Renal cortex interstitium (tissue), 15 donors: ENCODE measurements at places on chromosomes 1 and 21. TPM values are rescaled to one million over a fixed set of nuclear protein-coding genes. Genes with fewer than 3 reads are reported as not detected.
A peak's percentile ranks its signal among the peaks of the same experiment; 100 is the strongest.

DNA sequence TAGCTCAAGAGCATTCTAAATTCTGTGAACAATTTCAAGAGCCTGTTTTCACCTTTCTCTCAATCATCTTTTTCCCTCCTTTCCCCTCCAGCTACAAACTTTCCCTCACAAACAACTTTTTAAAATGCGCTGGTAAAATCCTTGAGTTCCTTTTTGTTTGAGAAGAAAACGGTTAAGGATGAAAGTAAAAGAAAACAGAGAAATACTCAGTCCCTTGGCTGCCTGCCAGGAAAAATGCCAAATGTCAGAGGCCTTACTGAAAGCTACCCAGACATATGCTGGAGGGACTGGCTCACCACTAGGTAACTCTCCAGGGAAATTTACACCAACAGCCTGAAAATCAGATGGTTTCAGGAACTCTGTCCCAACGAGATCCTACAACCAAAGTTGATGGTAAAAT is 11.0 kb upstream of the SERBP1 start:
- no peak for DNase-seq

DNA sequence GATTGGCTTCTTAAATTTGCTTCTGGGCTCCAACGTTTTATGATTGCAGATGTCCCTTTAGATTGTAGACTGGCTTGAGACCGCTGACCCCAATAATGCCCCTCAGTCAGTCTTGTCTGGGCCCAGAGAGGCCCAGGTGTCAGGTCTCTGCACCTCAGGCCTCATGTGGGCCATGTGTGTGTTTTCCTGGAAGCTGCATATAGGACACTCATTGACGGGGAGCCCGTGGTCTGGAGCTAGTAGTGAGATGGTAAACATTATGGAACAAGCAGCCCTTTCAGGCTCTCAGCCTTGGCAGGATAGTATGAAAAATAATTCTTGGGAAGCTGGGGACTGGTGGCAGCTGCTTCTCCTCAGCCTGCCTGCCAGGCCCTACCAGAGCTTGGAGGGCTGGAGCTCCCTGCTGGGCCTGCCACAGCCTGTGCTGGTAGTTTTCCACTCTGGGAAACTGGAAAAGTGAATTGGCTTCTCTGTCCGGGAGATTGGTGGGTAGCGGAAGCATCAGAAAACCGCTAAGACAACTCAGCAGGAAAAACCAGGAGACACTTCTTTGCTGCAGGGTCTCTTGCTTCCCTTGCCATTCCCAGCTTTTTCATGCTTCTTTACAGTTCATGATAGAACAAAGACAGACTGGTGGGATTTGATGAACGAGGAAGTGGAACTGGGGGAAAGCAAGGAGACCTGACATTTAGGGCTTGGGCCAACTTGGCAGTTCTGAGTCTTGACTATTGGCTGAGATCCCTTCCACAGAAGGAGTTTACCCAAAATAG is 57.8 kb upstream of the HSD17B7 start:
- DNase-seq, result no peak

DNA sequence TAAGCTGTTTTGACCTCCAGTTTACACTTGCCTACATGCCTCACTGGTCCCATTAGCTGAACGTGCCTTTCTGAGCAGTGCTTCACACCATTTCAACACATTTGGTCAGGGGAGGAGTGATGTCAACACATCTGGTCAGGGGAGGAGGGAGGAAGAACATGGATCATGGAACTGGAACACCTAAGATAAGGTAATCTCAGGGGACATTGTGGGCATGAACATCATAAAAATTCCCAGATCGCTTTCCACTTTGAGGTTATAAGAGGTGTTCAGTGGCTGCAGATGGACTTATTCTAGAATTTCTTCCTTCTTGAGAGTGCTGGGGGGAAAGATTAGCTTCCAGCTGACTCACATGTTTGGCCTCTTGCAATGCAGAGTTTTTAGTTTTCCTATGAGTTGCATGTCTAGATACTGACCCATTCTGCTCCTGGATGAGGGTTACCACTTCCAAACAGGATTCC is 2.0 kb downstream of the QSOX1 start:
- no peak for DNase-seq

CELA2B gene
- polyA plus RNA-seq, result 0.61 TPM

DNA sequence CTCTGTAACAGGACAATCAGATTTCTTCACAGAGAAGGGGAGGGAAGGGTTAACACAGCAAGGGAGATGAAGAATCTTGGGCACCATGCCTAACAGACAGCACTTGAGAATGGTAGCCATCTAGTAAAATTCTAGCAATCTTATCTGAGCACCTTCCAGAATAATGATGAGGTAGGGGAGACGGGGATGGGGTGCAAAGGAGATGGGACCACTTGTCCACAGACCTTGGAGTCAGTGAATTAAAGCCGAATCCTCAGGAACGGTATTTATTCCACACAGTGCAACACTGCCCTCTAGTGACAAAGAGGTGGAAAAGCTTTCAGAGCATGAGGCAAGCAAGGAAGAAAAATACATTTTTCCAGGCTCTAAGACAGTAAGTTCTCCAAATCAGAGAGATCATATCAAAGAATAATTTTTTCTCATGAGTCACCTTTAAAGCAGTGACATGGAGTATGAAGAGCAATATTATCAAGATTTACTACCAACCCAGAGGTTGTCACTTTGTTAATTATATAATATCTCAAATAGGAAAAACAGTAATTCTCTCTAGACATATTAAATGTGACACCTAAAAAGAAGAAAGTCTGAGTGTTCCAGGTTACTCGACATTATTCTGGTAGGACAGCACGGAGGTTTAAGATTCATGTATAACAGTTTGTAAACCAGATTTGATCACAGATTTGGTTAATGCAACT is 43.3 kb upstream of the LPAR3 start:
- DNase-seq, result peak; percentile 62

- no peak for DNase-seq
Observed at GRCh38 chr21:45270306-45270821, 17.3 kb downstream of the POFUT2 start.

GRCh38 chr1:197614916-197615692 is 160.2 kb downstream of the DENND1B start:
- DNase-seq, result peak; percentile 17

- no peak for DNase-seq
Observed at GRCh38 chr1:197904126-197904787, 1.8 kb downstream of the C1orf53 start.

DNA sequence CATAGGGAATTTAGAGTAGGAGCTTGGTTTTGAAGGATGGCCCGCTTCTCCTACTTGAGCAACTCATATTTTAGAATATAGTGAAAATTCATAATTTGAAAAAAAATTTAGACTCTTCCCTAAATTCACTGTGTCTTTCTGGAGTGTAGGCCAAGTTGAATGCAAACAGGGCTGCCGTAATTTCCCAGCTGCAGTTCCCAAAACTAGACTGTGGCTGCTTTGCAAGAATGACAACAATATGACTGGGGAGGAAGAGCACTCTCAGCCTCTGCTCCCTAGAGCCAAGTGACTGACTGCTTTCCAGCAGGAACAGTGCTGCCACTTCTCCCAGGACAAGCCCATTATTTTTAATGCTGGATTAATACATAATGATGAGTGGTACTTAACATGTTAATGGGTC is 209.0 kb downstream of the RHOU start:
- DNase-seq, result no peak

RGSL1 gene
- not detected for polyA plus RNA-seq

DNA sequence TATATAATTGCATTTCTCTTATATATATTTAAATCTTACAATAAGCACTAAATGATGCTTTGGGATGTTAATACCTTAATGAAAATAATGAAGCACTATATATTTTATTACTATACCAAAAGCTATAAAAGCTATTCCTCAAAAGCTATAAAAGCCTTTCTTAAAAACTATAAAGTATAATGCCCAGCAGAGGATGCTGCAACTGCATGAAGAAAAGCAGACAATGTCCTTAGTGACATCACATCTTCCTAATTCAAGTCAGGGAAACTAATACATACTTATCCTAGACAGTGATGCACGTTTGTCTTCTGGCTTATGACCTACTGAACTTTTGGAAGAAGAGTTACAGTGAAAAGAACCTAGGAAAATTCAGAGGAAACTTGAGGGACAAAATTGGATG is 13.6 kb upstream of the C1orf185 start:
- DNase-seq, result no peak

DNA sequence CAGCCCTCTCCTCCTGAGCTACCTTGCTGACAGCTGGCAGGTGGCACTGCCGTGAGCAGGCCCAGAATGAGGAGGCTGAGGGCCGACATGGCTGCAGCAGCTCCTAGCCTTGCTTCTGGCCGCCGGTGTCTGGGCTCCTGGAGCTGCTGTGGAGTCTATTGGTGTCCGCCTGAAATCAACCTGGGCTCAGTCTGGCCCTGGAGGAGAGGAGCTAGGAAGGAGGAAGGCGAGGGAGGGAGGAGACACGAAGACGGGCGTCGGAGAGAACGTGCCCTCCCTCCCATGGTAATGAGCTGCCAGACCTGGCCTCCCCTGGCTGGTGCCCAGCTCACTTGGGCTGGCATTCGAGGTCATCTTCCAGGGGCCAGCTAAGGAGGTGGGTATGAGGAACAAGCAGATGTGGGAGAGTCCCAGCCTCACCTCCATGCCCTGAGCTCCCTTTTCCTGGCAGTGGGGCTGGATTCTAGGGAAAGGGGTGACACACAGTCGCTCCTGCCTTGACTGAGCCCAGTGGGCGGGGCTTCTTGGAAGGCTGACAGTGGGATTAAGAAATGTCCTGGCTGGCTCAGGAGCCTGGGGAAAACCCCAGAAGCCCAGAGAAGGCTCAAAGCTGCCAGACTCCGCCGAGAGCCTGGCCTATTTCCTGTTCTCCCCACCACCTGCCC is at the start of gene PDZK1IP1:
TSS of gene PDZK1IP1 (minus strand) at position 193 of the 665 bp plus-strand sequence. CDS start at position 89, 104 bp downstream.
- DNase-seq, result no peak

GRCh38 chr1:66402194-66402593 is 131.8 kb upstream of the SGIP1 start:
- DNase-seq, result peak; percentile 32

GRCh38 chr1:107900090-107900945 is 64.7 kb downstream of the VAV3 start:
- DNase-seq, result no peak

DNA sequence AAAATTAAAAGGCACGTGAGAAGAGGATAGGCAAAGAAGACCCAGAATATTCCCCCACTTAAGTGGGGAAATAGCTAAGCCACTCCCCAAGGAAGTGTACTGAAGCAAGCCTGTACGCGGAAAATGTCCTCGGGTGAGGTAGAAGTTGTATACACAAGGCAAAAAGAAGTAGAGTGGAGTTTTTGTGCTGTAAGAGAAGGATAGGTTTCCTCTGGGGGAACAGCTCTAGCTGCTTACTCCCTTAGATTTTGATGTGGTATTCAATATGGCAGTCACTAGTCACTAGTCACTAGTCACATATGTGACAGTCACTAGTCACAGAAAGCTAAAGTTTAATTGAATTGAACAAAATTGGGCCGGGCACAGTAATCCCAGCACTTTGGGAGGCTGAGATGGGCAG is 7.6 kb downstream of the TXNIP start:
- no peak for DNase-seq

ENAH gene
- 112 TPM for polyA plus RNA-seq

DNA sequence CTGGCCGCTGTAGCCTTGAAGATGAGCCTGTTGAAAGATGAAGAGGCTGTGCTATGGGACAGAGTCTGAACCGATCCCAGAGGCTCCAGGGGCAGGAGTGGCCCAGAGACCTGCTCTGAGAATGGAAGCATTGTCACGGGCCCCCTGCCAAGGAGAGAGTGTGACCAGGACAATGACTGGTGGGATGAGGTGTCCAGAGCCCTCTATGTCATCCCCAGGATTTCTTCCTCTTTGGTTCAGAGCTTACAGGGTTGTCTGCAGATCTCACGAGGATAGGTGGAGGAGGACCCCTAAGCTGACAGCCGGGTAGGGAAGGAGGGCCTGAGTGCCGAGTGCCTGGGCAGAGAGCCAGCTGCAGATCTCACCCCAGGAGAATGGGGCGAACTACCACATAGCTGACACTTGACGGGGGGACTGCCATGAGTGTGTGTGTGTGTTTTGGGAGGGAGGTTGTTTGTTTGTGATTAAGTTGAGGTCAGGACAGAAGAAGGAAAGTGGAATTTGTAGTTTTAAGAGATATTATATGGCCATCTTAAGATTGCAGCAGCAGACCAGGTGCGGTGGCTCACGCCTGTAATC is 25.4 kb downstream of the PIK3CD start:
- no peak for DNase-seq

- DNase-seq, result no peak
Observed at GRCh38 chr1:54274448-54274847, 74.5 kb downstream of the MRPL37 start.

GRCh38 chr1:244322181-244322580 is 129.5 kb downstream of the ADSS2 start:
- DNase-seq, result no peak

- no peak for DNase-seq
Observed at GRCh38 chr1:172815740-172816139, 156.8 kb downstream of the FASLG start.

DNA sequence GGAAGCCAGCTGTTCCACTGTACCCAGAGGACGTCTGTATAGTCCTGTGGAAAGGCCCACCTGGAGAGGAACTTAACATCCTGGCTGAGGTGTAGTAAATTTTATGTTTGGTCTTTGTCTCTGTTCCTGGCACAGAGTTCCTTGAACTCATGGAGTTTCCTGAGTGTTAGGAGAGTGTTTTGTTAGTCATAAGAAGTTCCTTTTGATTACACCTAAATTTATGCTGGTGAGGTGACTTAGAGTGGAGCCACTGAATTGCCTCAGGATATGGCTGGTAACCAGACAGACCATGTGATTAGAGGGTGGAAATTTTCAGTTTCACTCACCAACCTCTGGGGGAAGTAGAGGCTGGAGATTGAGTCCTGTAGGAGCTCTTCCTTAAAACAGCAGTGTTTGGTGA is 57.9 kb downstream of the RASAL2 start:
- DNase-seq, result no peak

CAPN8 gene
- polyA plus RNA-seq, result 2.8 TPM

OR2T29 gene
- polyA plus RNA-seq, result not detected

- no peak for DNase-seq
Observed at GRCh38 chr21:29295066-29295650, 3.6 kb upstream of the BACH1 start.

FMOD gene
- 40.0 TPM for polyA plus RNA-seq

DNA sequence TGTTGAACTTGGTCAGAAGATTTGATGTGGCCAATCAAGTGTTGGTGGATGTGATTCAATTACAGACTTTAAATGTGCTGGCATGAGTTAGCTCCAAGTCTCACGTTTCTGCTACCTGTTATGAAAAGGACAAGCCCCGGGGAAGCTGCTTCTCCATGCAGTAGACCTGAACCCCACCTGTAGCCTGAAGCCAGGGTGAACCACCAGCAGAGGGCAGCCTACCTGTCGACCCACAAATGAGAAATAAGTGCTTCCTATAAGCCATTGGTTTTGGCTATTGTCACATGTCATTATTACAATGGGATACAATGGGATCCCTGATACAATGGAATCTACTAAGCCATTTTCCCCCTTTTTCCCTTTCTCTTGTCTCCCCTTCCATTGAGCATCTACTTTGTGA is 230.2 kb downstream of the PRDM2 start:
- no peak for DNase-seq

GRCh38 chr1:235917267-235917811 is 50.6 kb upstream of the LYST start:
- peak; percentile 61 for DNase-seq

- DNase-seq, result no peak
Observed at GRCh38 chr21:24852610-24853195, 754.6 kb downstream of the MRPL39 start.

TMEM82 gene
- polyA plus RNA-seq, result 4.1 TPM

- no peak for DNase-seq
Observed at GRCh38 chr1:192363177-192363576, 46.4 kb downstream of the RGS21 start.
